ENCODE measurements at places on chromosomes 2 and 18. TPM values are rescaled to one million over a fixed set of nuclear protein-coding genes. Genes with fewer than 3 reads are reported as not detected.

GRCh38 chr2:181500201-181500600 is 43.0 kb downstream of the ITGA4 start:
- DNase-seq = no peak

DNA sequence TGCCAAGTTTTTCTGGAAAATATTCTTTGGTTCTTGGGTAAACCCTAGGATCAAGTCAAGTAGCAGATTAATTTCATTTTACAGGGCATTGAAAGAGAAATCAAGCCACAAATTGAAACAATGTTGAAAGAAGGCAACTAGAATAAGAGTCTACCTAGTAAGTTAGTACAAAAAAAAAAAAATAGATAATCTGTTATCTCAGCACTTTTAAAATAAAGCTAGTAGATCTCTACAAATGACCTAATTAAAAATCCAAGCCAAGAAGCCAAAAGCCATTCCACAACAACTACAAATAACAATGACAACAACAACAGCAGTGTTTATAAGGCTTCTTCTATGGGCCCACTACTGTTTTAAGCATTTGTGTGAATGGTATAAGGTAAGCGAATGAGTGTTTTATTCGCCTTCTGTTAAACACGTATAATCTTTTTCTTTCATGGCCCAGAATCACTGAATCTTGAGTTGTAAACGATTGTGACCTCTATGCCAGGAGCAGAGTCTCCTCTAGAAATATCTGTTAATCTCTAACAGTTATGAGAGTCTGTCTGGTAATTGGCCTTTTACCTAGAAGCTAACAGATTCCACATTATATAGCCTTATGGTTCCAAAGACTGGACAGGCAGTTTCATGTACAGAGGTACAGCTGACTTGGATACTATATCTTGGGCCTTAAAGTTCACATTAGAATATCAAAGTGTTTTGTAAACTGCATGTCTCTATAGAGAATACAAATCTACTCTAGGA is 28.6 kb upstream of the CUL3 start:
- DNase-seq = no peak

DNA sequence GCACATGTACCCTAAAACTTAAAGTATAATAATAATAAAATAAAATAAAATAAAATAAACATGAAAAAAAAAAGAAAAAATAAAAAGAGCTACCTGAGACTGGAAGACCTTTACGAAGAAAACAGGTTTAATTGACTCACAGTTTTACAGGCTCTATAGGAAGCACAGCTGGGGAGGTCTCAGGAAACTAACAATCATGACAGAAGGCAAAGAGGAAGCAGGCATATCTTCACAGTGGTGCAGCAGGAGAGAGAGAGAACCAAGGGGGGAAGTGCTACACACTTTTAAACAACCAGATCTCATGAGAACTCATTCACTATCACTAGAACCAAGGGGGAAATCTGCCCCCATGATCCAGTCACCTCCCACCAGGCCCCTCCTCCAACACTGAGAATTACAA is 379.3 kb upstream of the VWC2L start:
- DNase-seq = no peak

DNA sequence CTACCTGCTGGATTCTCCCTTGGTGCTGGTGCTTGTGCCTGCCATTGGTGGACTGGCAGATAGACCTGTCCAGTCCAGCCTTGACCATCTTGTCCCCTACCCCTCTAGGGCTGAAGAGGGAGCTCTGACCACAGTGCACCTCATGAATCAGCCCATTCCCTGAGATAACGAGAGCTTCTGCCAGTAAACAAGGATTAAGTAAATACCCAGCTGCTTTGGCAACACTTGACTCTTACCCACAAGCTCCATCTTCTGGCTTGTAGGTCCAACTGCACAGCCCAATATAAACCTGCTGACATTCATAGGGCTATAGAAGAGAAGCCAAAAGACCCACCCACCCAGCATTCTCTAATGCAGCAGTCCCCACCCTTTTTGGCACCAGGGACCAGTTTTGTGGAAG is 186.4 kb downstream of the PIK3C3 start:
- no peak for DNase-seq

DNA sequence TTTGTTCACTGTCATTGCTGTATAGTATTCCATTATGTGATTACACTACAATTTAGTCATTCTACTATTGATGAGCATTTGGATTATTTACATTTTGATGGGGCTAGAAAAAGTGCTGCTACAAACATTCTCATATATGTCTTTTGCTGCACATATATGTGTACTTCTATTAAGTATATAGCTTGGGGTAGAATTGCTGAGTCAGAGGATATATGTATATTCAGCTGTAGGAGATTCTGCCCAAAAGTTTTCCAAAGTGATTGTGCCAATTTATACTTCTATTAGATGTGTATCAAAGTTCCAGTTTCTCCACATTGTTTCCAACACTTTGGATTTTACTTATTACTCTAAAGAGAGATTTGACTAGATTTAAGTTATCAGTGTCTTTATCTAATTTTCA is 101.7 kb upstream of the UGP2 start:
- no peak for DNase-seq

- no peak for DNase-seq
Observed at GRCh38 chr18:9868857-9869714, 16.7 kb upstream of the TXNDC2 start.

SPDYA gene
- total RNA-seq = not detected

GRCh38 chr2:127589358-127589757 is 53.9 kb downstream of the MYO7B start:
- DNase-seq = no peak

LONRF2 gene
- total RNA-seq = 0.43 TPM
